ENCODE measurements at places on chromosomes 1 and 21. TPM values are rescaled to one million over a fixed set of nuclear protein-coding genes. Genes with fewer than 3 reads are reported as not detected.

Gene ATP6V1G3
- polyA plus RNA-seq = 6.7 TPM

GRCh38 chr1:44347280-44347679 lies 7.8 kb downstream of the ERI3 start:
- no peak for DNase-seq

DNA sequence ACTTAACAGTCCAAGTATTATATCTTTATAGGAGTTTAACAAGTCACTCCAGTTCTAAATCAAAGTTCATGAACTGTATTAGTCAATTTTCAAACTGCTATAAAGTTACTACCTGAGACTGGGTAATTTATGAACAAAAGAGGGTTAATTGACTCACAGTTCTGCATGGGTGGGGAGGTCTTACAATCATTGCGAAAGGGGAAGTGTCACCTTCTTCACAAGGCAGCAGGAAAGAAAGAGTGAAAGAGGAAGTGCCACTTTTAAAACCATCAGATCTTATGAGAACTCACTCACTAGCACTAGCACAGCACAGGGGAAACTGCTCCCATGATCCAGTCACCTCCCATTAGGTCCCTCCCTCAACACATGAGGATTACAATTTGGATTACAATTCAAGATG lies 70.0 kb downstream of the CLCA4 start:
- DNase-seq = no peak

DNA sequence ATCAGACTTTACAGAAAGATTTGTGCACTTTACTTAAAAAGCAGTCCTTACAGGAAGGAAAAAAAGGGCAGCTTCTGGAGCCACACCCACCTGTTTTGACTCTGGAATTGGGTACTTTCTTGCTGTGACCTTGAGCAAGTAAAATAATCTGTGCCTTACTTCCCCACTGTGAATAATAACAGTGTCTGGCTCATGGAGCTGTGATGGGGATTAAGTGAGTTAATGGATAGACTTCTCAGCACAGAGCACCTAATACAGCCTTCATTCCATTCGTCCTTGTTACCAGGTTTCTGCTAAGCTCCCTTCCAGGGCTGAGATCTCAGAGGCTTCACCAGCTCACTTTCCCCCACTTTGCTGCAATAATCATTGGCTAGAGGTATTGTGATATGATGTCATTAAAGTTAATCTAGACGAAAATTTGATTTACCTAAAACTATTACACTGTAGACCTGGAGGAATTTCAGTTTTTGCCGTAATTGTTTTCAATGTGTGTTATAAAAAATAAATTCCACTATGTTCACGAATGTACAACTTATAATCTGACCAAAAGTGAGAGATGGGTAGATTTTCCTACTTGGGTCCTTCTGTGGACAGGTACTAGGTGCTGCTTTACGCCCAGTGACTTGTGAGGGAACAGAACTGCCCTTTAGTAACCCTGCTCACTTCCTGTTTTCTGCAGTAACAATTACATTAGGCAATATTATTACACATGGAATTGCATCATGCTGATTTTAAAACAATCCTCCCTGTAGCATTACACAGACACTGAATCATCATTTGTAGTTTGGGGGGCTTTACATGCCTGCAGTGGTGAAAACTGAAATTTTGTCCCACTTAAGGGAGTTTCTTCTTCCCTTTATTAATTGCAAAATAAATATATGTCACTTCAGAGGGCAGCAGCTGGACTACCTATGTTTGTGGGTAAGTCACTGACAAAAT lies 19.7 kb upstream of the ABCG1 start:
- DNase-seq = no peak

DNA sequence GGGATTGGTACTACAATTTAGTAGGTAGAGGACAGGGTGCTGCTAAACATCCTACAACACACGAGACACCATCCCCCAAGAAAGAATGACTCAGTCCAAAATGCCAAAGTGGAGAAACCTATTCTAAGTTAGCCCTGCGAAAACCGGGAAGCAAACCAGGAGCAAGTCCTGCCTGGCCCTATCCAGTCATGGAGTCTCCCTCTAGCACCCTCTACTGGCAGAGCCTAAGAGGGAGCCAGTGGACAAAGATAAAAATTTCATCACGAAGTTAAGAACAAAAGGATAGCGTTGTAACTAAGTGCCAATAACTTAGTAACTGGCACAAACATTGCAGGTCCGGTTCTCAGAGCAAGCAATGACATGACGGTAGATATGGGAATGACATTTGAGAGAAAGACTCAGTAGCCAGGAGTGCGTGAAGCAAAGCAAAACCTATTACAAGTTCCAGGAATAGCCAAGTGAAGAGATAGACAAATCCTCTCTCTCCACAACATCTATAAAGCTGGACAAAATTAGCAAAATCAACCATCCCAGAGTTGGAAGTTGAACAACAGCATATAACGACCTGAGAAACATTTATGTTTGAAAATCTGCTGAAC lies 383.5 kb downstream of the OMA1 start:
- peak; percentile 60 for DNase-seq

- no peak for DNase-seq
These were observed 109.2 kb upstream of the RAB4A start for GRCh38 chr1:229161740-229162139.

DNA sequence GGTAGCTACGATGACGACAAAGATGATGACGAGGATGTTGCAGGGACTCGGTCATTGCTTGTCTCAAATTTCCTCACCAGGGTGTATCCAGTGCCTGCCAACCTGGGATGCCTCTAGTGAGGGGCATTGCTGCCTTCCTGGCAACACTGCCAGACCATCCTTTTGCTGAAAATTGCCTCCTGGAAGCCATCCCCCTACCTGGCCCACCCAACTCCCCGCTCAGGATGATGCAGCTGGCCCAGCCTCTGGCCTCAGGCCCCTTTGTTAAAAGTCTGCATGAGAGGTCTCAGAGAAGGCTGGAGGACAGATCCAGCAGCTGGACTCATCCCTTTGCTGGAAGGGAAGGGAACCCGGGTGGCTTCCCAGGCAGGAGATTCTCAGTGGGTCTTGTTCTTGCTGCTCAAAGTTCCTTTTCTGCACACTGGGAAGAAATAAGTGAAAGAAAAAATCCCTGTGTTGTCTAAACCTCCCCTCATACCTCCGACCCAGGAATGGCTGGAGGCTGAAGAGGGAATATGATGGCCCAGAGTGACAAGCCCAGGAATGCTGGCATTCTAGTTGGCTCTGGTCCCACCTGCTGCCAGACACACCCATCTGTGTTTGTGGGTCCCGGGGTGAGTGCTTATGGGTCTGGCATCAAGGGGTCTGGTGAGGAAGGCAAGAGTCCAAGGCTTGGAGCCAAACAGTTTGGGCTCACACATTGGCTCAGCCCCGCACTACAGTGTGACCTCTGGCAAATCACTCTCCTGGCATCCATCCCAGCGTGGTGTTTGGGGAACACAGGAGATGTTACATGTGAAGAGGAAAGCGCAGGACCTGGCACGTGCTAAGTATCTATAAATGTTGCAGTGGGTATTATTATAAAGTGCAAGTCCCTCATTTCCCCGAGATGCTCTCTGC lies 6.7 kb upstream of the FNDC5 start:
- no peak for DNase-seq

- no peak for DNase-seq
These were observed 250.2 kb downstream of the LTN1 start for GRCh38 chr21:28742527-28742926.

- no peak for DNase-seq
These were observed 29.3 kb upstream of the USP1 start for GRCh38 chr1:62407398-62408009.

DNA sequence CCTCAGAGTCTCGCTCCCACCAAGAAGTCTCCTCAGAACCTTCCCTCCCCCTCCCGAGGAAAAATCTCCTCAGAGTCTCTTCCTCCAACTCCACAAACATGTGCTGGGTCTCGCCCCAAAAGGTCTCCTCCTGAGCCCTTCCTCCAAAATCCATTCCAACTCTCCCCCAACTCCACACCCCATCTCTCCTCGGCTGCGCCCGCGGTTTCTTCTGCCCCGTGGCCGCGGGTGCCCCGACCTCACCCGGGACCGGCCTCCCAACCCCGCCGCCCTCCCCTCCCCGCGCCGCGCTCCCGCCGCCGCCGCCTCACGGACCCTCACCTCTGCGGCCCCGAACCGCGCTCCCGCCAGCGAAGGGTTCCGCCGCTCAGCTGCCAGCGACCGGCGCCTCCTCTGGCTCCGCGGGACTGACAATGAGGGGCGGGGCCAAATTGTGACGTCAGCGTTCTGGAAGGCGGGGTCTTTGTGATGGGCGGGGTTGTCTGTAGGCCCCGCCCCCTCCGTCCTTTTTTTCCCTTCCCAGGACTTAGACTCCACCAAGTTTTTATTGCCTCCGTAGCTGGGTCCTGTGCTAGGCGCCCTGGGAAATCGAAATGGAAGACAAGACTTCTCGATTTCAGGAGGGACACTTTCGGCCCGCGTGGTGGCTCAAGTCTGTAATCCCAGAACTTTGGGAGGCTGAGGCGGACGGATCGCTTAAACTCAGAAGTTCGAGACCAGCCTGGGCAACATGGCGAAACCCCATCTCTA lies at the start of gene LUZP1:
TSS of gene LUZP1 (minus strand) at position 412 of the 750 bp plus-strand sequence.
- DNase-seq = peak; percentile 77

- DNase-seq = no peak
These were observed 1154.6 kb downstream of the BRINP3 start for GRCh38 chr1:189323091-189323490.

Data from right renal cortex interstitium (tissue), 3 donors.